ENCODE measurements at places on chromosomes 16 and 17.

GRCh38 chr17:9982159-9982558 is 77.1 kb upstream of the RCVRN start:
- no peak for DNase-seq

GRCh38 chr17:36933512-36934143 is 3.6 kb upstream of the LHX1 start:
- no peak for DNase-seq

DNA sequence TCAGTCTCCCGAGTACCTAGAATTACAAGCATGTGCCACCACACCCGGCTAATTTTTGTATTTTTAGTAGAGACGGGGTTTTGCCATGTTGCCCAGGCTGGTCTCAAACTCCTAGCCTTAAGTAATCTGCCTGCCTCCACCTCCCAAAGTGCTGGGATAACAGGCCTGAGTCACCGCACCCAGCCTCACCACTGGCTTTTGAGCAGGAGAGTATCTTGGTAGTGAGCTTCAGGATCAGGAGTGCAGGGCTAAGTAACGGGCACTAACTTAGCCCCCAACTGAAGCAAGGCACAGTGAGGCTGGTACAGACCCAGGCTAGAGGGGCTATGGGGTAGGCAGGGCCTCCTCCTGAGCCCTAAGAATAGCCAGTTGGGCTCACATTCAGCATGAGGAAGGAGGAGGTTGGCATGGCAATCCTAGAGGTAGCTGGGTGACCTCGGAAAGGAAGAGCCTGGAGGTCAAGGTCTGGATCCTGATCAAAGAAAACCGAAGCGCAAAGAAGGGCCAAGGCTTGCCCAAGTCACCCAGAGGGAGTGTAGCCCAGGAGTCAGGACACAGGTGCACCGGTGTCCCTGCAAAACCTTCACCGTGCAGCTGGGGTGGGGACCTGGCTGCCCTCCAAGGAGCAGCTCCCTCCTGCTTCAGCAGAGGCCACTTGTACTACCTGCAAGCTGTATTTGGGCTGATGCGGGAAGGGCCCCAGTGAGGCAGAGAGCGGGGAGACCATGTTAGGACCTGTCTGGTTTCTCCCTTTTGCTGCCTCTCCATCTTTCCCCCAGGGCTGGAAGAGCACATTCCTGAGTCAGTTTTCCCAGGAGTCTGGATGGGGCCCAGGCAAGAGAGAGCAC is 1.3 kb upstream of the ADGRG5 start:
- no peak for DNase-seq

- no peak for DNase-seq
Observed at GRCh38 chr17:82984751-82985427, 94.5 kb upstream of the METRNL start.

DNA sequence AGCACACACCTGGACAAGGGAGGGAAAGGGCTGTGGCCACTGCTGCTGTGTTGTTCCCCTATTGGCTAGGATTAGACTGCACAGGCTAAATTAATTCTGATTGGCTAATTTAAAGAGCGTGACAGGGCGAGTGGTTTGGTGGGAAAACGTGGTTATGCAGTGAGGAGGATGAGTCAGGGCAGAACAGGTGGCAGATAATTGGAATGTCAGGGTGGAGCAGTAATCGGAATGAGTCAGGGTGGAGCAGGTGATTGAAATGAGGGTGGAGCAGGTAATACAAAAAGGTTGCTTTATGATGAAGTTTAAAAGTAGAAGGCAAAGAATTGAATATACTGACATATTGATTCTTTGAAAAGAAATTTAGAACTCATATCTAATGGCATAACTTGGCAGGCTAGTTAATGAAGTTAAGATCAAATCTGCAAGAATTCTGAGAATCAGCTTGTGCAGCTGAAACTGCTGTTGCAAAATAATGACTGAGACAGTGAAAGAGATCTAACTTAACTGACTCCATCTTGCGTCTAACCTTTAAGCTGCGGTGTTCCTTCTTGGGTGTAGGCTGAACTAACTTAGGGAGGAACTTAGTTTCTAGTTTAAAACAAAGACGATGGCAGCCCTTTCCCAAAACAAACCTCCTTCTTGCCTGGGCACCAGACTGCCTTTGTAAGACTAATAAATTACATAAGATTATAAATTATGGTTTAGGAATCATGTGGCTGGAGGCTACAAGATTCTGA is 174.3 kb downstream of the UTP18 start:
- DNase-seq = no peak

- no peak for DNase-seq
Observed at GRCh38 chr16:9165681-9166080, 74.2 kb downstream of the HAPSTR1 start.

DNA sequence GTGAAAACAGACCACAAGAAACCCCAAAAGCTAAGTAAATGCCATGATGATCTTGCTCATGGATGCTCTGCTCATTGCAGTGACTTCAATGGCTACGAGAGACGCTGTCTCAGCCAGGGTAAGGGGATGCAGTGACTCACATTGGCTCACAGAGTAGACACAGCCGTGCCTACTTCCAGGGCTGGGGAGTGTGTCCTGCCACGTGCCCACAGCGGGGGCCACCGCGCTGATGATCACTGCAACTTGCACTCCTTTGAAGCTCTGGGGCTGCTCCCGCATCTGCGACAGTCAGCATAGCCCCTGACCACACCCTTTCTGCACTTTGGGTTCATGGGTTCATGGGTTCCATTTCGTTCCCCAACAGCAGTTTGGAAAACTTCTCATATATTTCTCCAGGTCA is 231.4 kb upstream of the RPL38 start:
- DNase-seq = no peak

GRCh38 chr17:28482551-28483199 is 9.2 kb downstream of the SLC13A2 start:
- DNase-seq = no peak

- peak; percentile 42 for DNase-seq
Observed at GRCh38 chr17:9286434-9286833, 265.1 kb downstream of the NTN1 start.

GRCh38 chr17:50517011-50517410 is 8.8 kb downstream of the MYCBPAP start:
- DNase-seq = no peak

DNA sequence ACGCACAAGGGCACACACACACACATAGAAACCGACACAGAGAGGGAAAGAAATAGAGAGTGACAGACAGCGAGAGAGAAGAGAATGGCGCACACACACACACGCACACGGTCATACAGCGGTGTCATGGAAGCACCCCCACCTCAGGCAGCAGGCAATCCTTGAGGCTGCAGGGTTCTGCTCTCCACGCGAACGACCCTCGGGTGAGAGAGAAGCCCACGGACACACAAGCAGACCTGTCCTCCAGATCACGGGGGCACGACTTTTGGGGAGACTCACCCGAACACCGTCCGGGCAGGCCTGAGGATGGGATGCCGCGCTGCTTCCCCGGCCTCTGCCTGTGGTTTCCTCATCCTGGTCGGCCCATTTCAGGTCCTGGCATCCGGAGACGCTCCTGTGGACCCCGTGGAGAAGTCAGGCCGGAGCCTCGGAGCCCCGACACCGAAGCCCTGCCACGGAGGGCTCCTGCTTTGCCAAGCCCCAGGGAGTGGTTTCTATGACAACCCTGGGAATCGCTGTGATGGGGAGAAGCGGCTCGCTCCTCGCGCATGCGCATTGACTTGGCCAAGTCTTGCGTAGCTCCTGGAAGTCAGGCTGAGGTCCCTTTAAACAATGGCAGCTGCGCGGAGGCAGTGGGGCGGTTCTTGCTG is 118.2 kb upstream of the KCNJ18 start:
- peak; percentile 93 for DNase-seq

DNA sequence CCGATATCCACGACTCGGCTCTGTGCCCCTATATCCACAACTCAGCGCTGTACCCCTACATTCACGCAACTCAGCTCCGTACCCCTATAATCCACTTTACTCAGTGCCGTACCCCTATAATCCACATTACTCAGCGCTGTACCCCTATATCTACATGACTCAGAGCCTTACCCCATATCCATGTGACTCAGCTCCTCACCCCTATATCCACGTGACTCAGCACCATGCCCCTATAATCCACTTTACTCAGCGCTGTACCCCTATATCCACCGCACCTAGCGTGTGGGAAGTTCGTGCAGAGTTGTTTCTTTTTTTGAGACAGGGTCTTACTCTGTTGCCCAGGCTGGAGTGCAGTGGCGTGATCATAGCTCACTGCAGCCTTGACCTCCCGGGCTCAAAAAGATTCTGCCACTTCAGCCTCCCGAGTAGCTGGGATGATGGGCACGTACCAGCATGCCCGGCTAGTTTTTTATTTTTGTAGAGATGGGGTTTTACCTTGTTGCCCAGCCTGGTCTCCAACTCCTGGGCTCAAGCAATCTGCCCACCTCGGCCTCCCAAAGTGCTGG is 17.4 kb downstream of the CYB5D2 start:
- DNase-seq = no peak

DNA sequence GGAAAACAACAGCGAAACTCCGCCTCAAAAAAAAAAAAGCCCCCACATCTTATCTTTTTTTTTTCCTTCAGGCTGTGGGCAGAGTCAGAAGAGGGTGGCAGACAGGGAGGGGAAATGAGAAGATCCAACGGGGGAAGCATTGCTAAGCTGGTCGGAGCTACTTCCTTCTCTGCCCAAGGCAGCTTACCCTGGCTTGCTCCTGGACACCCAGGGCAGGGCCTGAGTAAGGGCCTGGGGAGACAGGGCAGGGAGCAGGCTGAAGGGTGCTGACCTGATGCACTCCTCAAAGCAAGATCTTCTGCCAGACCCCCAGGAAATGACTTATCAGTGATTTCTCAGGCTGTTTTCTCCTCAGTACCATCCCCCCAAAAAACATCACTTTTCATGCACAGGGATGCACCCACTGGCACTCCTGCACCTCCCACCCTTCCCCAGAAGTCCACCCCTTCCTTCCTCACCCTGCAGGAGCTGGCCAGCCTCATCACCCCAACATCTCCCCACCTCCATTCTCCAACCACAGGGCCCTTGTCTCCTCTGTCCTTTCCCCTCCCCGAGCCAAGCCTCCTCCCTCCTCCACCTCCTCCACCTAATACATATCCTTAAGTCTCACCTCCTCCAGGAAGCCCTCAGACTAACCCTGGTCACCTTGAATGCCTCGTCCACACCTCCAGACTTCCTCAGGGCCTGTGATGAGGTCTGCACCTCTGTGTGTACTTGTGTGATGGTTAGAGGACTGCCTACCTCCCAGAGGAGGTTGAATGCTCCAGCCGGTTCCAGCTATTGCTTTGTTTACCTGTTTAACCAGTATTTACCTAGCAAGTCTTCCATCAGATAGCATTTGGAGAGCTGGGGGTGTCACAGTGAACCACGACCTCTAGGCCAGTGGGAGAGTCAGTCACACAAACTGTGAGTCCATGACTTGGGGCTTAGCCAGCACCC is 1.2 kb upstream of the HBA1 start:
- DNase-seq = no peak

- no peak for DNase-seq
Observed at GRCh38 chr17:72405662-72406230, 284.9 kb downstream of the SOX9 start.

- no peak for DNase-seq
Observed at GRCh38 chr17:73795730-73796129, 151.5 kb upstream of the SDK2 start.

DNA sequence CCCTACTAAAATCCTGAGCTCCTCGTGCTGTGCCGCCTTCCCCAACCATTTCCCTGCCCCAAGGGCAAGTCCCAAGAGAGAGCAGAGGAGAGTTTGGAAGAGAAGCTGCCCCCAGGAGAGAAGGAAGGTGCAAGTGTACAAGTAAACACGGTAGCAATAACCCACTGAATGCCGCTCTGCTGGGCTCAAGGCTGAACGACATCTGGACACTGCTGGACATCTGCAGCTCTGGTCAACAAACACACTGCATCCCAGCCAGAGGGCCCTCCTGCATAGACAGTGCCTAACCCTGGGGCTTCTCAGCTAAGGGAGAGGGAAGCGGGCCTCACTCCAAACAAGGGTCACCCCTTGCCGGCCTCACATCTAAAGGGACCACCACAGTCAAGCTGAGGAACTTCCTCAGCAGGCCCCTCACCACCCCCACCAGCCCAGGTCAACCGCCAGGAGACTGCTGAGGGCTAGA is 12.7 kb downstream of the JUP start:
- no peak for DNase-seq

- peak; percentile 82 for DNase-seq
Observed at GRCh38 chr17:45146890-45147580, 1.2 kb upstream of the HEXIM1 start.

DNA sequence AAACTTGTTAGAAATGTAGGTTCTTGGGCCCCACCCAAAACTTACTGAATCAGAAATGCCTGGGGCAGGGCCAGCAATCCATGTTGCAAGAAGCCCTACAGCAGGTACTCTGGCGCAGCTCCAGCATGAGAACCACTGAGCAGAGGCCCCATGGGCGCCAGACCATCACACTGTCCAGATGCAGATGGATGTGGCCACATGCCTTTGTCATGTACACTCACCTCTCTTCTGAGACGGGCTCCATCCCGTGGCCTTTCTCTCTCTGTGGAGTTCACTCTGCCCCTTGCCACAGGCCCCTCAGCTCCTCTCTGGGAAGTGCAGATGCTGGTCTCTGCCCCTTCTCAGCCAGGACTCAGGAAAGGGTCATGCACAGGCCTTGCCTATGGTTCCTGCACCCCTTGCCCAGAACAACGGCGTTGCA is 2.3 kb upstream of the CCNF start:
- DNase-seq = peak; percentile 23

- no peak for DNase-seq
Observed at GRCh38 chr17:82214012-82214628, 1.5 kb upstream of the CCDC57 start.

DNA sequence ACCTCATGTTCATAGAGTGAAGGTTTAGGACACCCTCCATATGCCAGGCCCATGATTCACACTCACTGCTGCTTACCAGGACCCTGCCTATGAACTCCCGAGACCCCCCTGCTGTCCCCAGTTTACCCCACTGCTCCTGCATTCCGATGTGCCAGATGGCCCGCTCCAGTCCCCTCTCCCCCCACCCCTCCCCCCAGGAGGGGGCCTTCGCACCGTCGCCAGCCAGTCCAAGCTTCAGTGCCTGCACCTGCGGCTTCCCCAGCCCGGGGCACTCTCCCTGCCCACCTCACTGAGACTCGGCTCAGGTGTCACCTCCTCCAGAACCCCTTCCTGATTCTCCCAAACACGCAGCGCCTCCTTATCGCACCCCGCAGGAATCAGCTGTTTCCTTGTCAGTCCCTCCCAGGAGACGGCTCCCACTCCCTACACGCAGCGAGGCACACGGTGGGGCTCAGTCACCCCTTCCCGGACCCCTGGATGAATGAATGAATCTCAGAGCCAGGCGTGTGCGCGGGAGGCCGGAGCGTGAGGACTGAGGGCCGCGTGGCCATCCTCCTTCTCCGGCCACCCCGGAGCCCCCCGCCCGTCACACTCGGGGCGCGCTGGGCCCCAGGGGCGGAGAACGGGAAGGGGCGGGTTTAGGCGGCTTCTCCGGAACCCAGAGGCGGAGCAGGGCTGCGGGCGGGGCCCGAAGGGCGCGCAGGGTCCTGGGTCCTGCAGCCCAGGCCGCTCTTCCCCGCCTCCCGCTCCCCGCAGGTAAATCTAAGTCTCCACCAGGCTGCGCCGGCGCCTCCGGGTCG is 1.6 kb downstream of the MYO1C start:
- peak; percentile 76 for DNase-seq

DNA sequence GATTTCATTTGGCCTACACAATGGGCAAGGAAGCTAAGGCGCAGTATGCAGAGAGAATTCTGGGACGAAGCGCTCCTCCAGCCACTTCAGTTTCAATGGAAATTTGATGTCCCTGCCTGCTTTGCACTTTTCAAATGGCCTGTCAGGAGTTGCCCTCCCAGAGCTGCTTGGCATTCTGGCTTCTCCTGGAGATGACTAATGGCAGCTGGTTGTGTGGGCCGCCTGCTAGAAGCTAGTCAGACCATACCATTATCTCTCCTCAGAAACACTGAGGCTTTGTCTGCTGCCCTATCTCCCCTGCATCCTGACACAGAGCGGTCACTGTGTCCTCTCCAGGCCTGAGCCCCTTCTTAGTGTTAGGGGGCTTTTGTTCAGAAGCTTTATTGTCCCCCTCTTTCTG is 180.1 kb downstream of the SPECC1 start:
- peak; percentile 64 for DNase-seq

Measured in GM23248 (cell line).